ENCODE measurements at places on chromosomes 6 and 20.
A peak's percentile ranks its signal among the peaks of the same experiment; 100 is the strongest.

- no peak for DNase-seq
These were observed 399.6 kb downstream of the NKAIN2 start for GRCh38 chr6:124203101-124203811.

GRCh38 chr6:135673501-135674309 is 176.2 kb upstream of the AHI1 start:
- no peak for DNase-seq

DNA sequence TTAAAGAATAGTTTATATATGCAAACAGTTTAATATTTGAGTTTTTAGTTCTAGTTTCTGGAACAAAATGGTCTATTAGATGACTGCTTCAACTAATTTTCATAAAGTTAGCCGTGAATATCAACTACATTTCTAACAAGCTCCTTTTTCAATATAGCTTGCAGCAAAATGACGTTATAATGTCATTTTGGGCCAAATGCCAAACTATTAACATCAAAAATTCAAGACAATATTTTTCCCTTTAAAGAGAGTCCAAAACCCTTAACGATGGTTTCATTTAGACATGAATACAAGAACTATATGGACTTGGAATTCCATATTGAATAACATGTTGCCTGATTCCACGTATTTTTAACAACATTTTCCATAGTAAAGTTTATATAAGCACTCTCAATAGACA is 91.0 kb downstream of the SMLR1 start:
- DNase-seq = no peak

- DNase-seq = peak; percentile 27
These were observed 107.4 kb downstream of the SULF2 start for GRCh38 chr20:47677635-47678453.

- no peak for DNase-seq
These were observed 32.5 kb downstream of the KDM1B start for GRCh38 chr6:18187701-18188100.
